K562 (cell line): ENCODE measurements at places on chromosomes 13 and 19. TPM values are rescaled to one million over a fixed set of nuclear protein-coding genes. Genes with fewer than 3 reads are reported as not detected.
A peak's percentile ranks its signal among the peaks of the same experiment; 100 is the strongest.

ZIK1 gene
- total RNA-seq = 0.16 and 0.27 TPM in 2 replicates

GRCh38 chr19:662207-662961, 630 bp downstream of the RNF126 start:
- DNase-seq = peak; percentile 71

- DNase-seq = no peak
Measured at GRCh38 chr13:108475181-108475580, 154.2 kb upstream of the MYO16 start.

GRCh38 chr13:94312511-94313216, 166.8 kb downstream of the DCT start:
- no peak for DNase-seq

NCAN gene
- 0.04 and 0.07 TPM in 2 replicates for total RNA-seq

DNA sequence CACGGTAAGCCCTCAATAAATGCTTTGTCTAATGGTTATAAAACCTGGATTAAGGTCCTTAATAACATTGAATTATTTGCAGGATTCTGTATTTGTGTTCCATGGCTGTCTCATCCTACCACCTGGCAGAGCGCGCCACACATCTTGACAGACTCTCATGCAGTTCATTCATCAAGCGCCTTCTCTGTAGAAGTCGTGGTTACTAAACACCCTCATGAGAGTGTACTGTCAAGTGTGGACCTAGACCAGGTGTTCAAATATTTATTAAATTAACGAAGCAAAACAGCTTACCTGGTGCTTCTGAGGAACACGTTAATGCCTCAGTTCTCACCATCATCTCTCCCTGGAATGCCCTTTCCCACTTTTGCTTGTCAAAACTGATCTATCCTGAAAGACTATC, 13.1 kb upstream of the FBXL3 start:
- DNase-seq = no peak

- DNase-seq = no peak
Measured at GRCh38 chr13:26386026-26386425, 132.1 kb downstream of the CDK8 start.

GRCh38 chr13:100675661-100676129, 1.1 kb upstream of the TMTC4 start:
- DNase-seq = no peak

DNA sequence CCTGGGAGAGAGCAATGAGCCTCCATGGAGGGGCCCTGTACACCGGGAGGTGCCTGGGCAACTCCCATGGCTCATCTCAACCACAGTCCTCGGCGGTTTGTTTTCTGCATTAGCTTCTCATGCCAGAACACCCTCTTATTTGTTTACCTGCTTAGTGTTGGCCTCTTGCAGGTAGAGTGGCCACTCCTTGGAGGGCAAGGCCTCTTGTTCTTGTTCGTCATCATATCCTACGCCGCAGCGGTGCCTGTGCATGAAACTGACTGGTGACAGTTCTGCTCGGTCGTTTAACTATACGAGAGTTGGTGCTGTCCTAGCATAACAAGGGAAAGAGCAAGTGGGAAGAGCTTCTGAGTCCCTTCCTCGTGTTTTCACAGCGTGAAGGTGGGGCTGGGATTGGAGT, 40.5 kb upstream of the RNF113B start:
- DNase-seq = no peak

- DNase-seq = no peak
Measured at GRCh38 chr13:33676045-33676989, 141.6 kb upstream of the RFC3 start.

SPACA4 gene
- total RNA-seq = not detected in 2 replicates

ADGRE3 gene
- total RNA-seq = not detected in 2 replicates

DNA sequence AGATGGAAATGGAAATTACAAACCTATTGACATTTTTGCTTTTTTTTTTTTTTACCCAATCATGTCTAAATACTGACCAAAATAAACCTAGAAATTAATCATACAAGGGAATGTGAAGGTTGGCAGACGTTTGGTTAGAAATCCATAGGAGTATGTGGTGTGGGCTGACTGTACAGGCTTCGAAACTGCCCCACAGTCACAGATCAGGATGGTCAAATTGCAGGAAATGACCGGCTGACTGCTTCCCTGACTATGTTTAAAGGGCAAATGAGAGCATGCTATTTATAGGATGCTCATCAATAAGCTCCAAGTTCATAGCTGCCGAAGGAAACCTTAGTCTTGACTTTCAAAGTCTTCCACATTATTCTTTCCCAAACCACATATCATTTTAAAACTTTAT, 118.4 kb downstream of the COG6 start:
- DNase-seq = no peak

DNA sequence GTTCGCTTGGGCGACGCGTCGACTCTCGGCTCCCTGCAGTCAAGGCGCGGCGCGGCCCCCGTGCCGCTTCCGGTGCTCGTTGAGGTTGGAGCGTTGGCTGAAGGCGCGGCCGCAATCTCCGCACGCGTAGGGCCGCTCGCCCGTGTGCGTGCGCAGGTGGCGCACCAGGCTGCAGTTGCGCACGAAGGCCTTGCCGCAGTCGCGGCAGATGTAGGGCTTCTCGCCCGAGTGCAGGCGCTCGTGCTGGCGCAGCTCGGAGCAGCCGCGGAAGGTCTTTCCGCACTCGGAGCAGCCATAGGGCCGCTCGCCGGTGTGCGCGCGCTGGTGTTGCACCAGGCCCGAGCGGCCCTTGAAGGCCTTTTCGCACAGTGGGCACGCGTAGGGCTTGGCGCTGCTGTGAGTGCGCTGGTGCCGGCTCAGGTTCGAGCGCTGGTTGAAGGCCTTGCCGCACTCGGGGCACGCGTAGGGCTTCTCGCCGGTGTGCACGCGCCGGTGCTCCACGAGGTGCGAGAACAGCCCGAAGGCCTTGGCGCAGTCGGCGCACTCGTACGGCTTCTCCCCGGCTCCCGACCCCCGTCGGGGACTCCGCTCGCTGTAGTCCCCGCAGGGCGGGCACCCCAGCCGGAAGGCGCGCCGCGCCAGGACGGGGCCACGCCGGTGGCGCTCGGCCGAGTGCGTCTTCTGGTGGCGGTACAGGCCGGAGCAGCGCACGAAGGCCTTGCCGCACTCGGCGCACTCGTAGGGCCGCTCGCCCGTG, 5.3 kb upstream of the ZNF497 start:
- DNase-seq = no peak

DNA sequence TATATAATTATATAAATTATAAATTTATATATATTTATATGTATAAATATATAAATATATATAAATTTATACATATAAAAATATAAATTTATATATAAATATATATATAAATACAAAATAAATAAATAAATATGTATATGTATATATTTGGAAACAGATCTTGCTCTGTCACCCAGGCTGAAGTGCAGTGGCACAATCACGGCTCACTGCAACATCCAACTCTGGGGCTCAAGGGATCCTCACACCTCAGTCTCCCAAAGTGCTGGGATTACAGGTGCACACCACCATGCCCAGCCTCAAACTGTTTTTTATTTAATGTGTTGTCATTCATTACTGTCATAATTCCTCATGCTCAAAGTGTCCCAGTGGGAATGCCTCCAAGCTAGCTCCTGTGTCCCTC, 25.2 kb upstream of the PDCD5 start:
- no peak for DNase-seq

DNA sequence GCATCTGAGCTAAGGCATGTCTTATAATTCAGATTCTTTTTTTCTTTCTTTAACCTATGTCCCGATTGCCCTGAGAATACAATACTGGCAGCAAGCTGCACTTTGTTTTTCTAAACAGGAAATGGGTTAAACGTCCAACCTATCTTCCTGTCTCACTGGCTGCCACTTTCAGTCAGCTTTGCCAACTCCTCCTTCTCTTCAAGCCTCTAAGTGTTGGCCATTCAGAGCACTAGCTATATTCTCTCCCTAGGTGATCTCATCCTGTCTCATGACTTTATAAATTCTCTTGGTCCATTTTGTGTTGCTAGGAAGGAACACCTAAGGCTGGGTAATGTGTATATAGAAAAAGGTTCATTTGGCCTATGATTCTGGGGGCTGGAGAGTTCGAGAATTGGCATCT, 109.5 kb upstream of the TSC22D1 start:
- no peak for DNase-seq

CYP2S1 gene
- 1.9 and 2.6 TPM in 2 replicates for total RNA-seq

- DNase-seq = no peak
Measured at GRCh38 chr13:84524586-84524985, 642.3 kb upstream of the SLITRK1 start.

CD209 gene
- total RNA-seq = not detected in 2 replicates

LRRC63 gene
- total RNA-seq = 0.16 and 0.18 TPM in 2 replicates

DNA sequence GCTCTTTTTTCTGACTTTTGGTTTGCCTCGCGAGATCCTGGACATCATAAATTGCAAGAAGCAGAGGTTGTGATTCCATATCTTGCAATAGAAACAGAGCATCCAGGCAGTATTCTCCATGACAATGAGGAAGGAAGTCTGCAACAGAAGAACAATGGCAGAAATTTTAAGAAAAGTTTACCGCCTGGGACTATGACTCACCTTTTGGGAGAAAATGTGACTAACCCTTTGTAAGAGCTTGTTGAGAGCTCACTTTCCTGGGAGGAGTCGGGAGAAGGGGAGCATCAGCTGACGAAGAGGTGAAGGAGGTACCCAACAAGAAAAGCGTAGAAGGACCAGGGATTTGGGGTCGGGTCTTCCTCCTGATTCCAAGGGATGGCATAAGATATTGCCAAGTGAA, 34.3 kb upstream of the TNFSF11 start:
- no peak for DNase-seq

TICAM1 gene
- 11.5 and 11.6 TPM in 2 replicates for total RNA-seq

DNA sequence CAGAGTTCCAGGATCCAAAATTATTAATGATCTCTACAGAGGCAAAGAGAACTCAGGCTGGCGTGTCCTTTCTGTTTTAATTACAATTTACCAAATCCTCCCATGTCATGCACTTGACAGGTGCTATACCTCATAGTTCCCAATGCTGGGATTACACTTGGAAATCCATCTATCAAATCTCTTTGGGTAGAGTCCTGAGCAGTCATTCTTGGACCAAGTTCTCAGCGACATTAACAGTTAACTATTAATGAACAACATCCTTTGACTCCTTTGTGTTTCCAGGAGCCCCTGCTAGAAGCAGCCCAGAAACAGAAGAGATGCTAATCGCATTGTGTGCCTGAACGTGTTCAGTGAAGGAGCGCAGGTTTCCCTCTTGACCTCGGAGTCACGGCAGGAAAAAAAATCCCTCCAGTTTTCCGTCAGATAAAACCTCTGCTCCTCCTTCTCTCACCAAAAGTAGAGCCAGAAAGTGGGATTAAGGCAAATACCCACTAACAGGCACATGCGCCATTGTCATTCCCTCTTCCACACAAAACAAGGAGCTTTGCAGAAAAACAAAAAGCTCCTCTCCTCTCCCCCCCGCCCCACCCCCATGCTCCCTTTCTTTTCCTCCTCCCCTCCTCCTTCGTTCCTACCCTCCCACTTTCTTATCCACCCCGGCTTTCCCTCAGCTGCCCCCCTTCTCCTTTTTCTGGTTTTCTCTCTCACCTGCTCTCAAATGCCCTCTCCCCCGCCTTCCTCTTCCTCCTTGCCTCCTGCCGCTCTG, 224.7 kb downstream of the ZIC5 start:
- no peak for DNase-seq

NCR1 gene
- 0.92 and 1.5 TPM in 2 replicates for total RNA-seq

DNA sequence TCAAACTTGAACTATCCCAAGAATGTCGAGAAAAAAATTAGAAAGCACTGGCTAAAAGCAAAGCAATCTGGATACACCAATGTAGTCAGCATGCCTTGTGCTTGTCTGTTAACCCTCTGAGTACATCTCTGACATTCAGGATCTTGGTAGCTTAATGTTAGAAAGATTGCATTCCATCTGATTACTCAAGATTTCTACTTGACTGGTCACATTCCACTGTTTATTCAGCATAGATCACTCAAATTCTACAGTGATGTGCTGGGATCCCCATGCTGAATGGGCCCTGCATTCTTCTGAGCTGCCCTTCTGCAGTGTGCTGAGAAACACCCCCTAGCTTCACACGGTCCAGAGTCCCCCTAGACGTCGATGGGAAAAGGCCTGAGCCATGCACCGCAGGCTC, 295.4 kb upstream of the MAB21L1 start:
- DNase-seq = no peak

DNA sequence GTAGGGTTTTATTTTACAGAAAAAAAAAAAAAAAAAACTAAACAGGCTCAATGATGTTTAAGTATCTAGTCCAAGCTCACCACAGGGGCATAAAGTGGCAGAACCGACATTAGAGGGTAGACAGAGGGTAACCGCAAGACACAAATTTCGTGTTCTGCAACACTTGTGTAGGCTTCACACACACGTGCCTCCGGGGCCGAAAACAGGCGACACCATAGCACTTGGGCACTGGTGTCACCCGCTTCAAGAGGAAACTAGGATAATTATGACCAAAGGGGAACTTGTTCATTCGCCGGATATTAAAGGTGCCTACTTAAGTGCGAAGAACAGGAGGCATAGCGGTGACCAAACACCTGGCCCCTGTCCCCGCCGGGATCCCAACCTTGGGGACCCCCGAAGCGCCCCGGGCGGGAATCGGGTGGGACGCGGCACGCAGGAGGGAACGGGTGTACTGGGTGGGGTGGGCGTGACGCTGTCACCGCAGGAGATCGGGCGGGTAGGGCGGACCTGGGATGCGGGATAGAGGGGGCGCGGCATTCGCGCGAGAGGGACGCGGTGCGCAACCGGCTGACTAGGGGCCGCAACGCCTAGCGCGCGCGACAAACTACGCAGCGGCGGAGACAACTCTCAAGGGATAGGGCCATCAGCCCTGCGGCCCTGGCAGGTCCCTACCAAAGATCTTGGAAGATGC, 558 bp downstream of the MZT1 start:
- DNase-seq = peak; percentile 51

DNA sequence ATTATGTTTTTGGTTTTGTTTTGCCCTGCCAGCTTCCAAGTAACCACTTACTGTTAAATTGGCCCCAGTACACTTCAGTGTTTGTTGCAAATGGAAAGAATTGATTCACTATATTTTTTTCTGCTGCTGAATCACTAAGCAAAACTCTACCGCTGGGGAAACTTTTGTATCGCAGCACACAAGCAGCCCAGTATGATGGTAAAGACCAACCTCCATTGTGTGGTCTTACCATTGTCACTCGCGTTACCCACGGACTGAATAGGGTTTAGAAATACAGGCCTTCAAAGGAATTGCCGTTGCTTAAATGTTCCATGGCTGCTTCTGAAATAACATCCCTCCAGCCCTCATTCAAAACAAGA, 7.9 kb downstream of the SPATA13 start:
- DNase-seq = no peak

DNA sequence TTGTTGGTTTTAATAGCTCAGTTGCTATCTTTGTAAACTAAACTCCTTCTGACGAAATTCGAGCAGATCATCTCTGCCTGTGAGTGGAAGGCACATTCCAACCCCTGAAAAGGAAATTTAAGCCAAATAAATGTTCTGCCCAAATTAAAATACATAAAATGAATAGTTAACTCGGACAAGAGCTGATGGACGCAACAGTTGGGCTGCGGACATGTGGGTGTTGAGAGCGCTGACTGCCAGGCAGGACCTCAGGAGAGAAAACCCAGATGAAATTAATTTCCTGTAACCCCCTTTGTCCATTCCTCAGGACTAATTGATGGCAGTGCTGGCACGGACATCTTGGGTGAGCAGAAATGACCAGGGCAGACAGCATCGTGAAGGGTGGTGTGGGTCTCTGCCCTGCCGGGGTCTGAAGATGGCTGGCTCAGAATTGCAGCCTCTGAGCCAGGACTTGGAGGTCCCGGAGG, 86.5 kb downstream of the TSHZ3 start:
- no peak for DNase-seq
